ENCODE measurements at places on chromosomes 5 and 9. TPM values are rescaled to one million over a fixed set of nuclear protein-coding genes. Genes with fewer than 3 reads are reported as not detected.

The GPX8 gene
- polyA plus RNA-seq, result not detected

The CDH6 gene
- not detected for polyA plus RNA-seq

The NR5A1 gene
- polyA plus RNA-seq, result not detected

The ZNF474 gene
- polyA plus RNA-seq, result not detected

DNA sequence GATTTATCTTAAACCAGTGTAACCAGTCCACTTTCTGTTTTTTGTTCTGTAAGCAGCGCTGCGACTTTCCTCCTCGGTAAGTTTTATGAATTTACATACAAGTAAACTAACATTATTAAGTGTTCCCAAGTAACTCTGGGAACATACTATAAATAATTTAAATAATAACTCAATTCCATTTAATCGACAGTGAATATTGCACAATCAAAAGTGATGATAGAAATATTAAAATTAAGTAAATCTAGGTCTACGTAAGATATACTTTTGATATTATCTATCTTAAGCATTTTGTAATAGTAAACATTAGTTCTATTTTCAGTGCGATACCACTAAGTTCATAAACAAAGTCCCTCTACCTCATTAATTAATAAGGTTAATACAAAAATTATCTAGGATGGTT lies 7.8 kb downstream of the NFIB start:
- DNase-seq, result no peak
- H3K27ac ChIP-seq, result no peak overlapping the region
- H3K4me3 ChIP-seq, result no peak overlapping the region
- H3K27me3 ChIP-seq, result no peaks in the 10 kb centered on the region

GRCh38 chr5:180315762-180316212 lies 23.9 kb upstream of the MAPK9 start:
- H3K27me3 ChIP-seq, result no peaks in the 10 kb centered on the region
- no peak overlapping the region for H3K4me3 ChIP-seq
- peak; percentile 66 for DNase-seq
- H3K4me1 ChIP-seq, result no peaks in the 10 kb centered on the region

- peak; percentile 97 for DNase-seq
- H3K27ac ChIP-seq, result peak overlapping the region; percentile 65
- peak overlapping the region; percentile 66 for H3K4me3 ChIP-seq
- no peaks in the 10 kb centered on the region for H3K36me3 ChIP-seq
These were observed 2.7 kb upstream of the NSMF start for GRCh38 chr9:137461663-137462395.

DNA sequence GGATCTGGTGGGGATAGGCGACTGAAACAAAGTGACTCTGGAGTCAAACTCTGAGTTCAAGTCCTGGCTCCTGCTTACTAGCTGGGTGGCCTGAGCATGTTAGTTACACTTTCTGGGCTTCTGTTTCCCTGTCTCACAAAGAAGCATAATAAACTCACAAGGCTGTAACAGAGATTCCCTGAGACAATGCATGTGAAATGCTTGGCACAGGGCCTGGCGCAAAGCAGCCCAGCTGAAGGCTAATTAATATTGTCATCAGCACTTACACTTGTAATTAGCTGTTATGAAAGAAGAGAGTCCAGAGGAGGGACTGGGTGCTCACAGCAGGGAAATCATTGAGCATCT lies 64.1 kb upstream of the SPOCK1 start:
- no peak overlapping the region for H3K4me3 ChIP-seq
- H3K36me3 ChIP-seq, result no peaks in the 10 kb centered on the region
- H3K27ac ChIP-seq, result no peak overlapping the region
- no peak for DNase-seq
- H3K4me1 ChIP-seq, result no peaks in the 10 kb centered on the region

- no peak overlapping the region for H3K27ac ChIP-seq
- H3K36me3 ChIP-seq, result no peaks in the 10 kb centered on the region
- H3K4me1 ChIP-seq, result no peaks in the 10 kb centered on the region
- no peak overlapping the region for H3K4me3 ChIP-seq
- no peak for DNase-seq
These were observed 24.4 kb upstream of the SYNPO start for GRCh38 chr5:150616024-150616470.

GRCh38 chr9:121765021-121765950 lies 113.9 kb downstream of the DAB2IP start:
- H3K27ac ChIP-seq, result no peak overlapping the region
- H3K4me3 ChIP-seq, result no peak overlapping the region
- no peaks in the 10 kb centered on the region for H3K36me3 ChIP-seq
- H3K27me3 ChIP-seq, result no peaks in the 10 kb centered on the region
- no peak for DNase-seq
- no peaks in the 10 kb centered on the region for H3K4me1 ChIP-seq

GRCh38 chr5:143443330-143443729 lies 39.8 kb upstream of the NR3C1 start:
- H3K27me3 ChIP-seq, result no peaks in the 10 kb centered on the region
- no peak overlapping the region for H3K4me3 ChIP-seq
- H3K27ac ChIP-seq, result no peak overlapping the region
- H3K36me3 ChIP-seq, result no peaks in the 10 kb centered on the region
- DNase-seq, result no peak
- H3K4me1 ChIP-seq, result no peaks in the 10 kb centered on the region

- H3K27me3 ChIP-seq, result no peaks in the 10 kb centered on the region
- no peak overlapping the region for H3K4me3 ChIP-seq
- DNase-seq, result no peak
These were observed 84.2 kb downstream of the MUSK start for GRCh38 chr9:110752766-110753165.

GRCh38 chr9:83959061-83959460 lies 21.0 kb downstream of the HNRNPK start:
- no peak overlapping the region for H3K4me3 ChIP-seq
- no peak overlapping the region for H3K27ac ChIP-seq
- H3K4me1 ChIP-seq, result peaks cover 12% of the 10 kb centered on the region
- no peaks in the 10 kb centered on the region for H3K27me3 ChIP-seq
- no peak for DNase-seq
- H3K36me3 ChIP-seq, result no peaks in the 10 kb centered on the region

- no peaks in the 10 kb centered on the region for H3K4me1 ChIP-seq
- DNase-seq, result no peak
- H3K27ac ChIP-seq, result no peak overlapping the region
- H3K27me3 ChIP-seq, result no peaks in the 10 kb centered on the region
These were observed 92.3 kb upstream of the MARCHF11 start for GRCh38 chr5:16271851-16272250.

DNA sequence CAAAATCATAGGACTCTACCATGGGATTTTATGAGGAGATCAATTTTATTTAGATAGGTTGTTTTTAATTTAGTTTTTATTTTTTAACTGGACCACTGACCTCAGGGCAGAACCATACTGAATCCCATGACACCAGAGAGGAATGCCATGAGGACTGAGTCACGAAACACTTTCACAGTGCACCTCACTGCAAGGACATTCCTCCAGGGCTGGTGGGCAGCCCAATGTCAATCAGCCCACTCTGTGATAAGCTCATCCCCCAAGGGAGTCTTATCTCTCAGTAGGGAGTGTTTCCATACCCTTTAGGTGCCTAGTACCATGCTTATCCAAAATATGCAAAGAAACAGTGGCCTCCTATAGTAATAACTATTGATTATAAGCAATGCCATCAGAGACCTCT lies 224.5 kb upstream of the CDH6 start:
- H3K36me3 ChIP-seq, result no peaks in the 10 kb centered on the region
- H3K27ac ChIP-seq, result no peak overlapping the region
- no peaks in the 10 kb centered on the region for H3K27me3 ChIP-seq

DNA sequence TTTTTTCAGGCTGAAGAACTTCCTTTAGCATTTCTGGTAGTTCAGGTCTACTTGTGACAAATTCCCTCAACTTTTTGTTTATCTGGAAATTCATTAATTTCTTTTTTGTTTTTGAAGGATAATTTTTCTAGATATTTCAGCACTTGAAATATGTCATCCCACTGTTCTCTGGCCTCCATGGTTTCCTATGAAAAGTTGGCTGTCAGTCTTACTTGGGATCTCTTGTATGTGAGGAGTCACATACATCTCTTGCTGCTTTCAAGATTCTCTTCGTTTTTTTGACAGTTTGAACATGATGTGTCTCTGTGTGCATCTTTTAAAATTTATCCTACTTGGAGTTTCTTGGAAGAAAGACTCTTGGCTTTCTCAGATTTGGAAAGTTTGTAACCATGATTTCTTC lies 79.5 kb downstream of the RIC1 start:
- H3K36me3 ChIP-seq, result no peaks in the 10 kb centered on the region
- H3K4me1 ChIP-seq, result no peaks in the 10 kb centered on the region
- H3K4me3 ChIP-seq, result no peak overlapping the region

DNA sequence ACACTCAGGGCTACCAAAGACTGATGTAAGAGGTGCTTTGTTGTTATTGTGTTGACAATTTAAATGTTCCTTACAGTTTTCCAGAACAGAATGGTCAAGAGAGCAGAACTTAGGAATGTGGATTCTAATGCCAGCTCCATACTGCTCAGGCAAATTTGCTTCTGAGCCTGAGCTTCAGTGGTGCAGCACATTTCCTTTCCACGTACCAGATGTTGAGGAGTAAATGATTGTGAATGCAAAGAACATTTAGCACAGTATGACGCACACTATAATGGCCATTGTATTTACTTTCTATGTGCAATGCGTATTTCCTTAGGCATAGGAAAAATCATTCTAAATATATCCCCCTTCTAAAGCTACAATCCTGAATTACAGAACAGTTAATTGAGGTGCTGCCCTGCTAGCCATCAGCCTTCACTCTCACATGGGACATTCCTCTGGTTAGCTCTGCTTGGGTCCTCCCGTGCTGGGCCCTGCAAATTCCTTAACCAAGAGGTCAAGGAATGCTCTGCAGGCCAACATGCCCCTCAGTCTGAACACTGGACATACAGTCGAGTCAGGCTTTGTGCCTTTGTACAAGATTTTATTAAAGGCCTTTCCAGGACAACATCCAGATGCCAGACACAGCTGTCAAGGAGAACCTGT lies 21.1 kb upstream of the TMEM174 start:
- peaks cover 18% of the 10 kb centered on the region for H3K27me3 ChIP-seq
- H3K4me1 ChIP-seq, result no peaks in the 10 kb centered on the region
- H3K27ac ChIP-seq, result no peak overlapping the region
- DNase-seq, result no peak

DNA sequence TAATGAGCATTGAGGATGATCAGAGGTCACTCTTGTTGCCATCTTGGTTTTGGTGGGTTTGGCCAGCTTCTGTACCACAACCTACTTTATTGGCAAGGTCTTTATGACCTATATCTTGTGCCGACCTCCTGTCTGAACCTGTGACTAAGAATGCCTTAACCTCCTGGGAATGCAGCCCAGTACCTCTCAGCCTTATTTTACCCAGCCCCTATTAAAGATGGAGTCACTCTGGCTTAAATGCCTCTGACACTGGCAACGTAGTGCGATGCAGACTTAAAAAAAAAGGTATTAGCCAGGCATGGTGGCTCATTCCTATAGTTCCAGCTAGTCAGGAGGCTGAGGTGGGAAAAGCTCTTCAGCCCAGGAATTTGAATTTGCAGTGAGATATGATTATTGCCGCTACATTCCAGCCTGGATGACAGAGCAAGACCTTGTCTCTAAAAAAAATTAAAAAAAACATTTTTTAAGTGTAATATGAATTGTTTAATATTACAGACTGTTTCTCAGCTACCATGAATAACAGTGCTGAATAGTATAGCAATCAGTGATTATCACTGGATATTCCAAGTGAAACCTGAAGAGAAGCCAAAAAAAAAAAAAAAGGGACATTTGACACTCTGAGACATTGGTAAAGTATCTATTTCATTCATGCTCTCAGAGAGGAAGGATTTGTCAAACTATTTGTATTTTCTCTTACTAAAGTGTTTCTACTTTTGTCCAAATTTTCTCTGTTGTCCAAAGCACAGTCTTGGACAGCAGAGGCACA lies 18.3 kb upstream of the STOM start:
- H3K4me3 ChIP-seq, result no peak overlapping the region
- DNase-seq, result no peak
- no peak overlapping the region for H3K27ac ChIP-seq
- H3K36me3 ChIP-seq, result no peaks in the 10 kb centered on the region

GRCh38 chr5:665541-665955 lies 27.6 kb downstream of the TPPP start:
- no peak for DNase-seq
- H3K27me3 ChIP-seq, result no peaks in the 10 kb centered on the region
- no peaks in the 10 kb centered on the region for H3K4me1 ChIP-seq
- no peaks in the 10 kb centered on the region for H3K36me3 ChIP-seq

- no peak for DNase-seq
- H3K4me3 ChIP-seq, result no peak overlapping the region
- H3K4me1 ChIP-seq, result no peaks in the 10 kb centered on the region
- H3K27me3 ChIP-seq, result no peaks in the 10 kb centered on the region
These were observed 240.6 kb downstream of the MARCHF11 start for GRCh38 chr5:15938961-15939360.
